Activated CD8-positive, alpha-beta memory T cell treated with anti-CD3 and anti-CD28 coated beads for 1 hour (primary cell): ENCODE measurements at places on chromosomes 1 and 21.

- DNase-seq: no peak
Observed at GRCh38 chr1:214447557-214447871, 103.9 kb downstream of the PTPN14 start.

GRCh38 chr1:112849425-112850033 lies 106.5 kb downstream of the SLC16A1 start:
- DNase-seq: no peak

DNA sequence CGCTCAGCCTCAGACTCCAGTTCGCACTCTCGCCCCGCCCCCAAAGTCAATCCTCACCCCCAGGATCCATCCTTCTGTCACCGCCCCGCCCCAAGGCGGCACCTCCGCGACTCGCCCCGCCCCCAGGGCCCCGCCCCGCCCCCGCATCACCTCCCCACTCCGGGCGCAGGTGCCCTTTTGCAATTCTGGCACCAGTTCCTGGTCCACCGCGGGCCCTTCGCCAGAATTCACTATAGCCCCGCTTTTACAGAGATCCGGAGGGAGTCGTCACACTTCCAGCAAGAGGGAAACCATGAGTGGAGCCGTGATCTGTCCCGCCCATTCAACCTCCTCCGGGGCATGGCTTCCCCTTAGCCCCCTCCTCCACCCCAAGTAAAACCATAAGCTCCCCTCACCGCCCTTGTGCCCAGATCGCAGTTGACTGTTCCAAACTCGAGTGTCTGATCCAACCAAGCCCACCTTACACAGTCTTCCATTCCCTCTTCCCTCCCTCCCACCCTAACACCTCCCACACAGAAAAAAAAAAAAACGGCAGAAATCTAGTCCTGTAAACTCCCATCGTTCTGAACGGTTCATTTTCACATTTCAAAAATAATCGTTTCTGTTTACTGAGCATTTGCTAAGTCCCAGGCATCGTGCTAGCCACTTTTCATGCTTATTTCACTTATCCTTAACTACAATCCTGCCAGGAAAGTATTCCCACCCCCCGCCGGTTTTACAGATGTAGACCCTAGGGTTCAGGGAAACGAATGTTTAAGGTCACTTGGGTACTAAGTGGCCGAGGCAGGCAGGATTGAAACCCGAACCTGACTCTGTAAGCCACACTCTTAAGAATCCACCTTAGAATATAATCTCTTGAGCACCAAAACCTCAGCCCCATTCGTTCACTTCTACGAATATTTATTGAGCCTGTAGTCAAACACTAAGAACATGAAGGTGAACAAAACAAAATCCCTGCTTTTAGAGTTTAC lies 1.3 kb upstream of the DNAJC16 start:
- DNase-seq: no peak

DNA sequence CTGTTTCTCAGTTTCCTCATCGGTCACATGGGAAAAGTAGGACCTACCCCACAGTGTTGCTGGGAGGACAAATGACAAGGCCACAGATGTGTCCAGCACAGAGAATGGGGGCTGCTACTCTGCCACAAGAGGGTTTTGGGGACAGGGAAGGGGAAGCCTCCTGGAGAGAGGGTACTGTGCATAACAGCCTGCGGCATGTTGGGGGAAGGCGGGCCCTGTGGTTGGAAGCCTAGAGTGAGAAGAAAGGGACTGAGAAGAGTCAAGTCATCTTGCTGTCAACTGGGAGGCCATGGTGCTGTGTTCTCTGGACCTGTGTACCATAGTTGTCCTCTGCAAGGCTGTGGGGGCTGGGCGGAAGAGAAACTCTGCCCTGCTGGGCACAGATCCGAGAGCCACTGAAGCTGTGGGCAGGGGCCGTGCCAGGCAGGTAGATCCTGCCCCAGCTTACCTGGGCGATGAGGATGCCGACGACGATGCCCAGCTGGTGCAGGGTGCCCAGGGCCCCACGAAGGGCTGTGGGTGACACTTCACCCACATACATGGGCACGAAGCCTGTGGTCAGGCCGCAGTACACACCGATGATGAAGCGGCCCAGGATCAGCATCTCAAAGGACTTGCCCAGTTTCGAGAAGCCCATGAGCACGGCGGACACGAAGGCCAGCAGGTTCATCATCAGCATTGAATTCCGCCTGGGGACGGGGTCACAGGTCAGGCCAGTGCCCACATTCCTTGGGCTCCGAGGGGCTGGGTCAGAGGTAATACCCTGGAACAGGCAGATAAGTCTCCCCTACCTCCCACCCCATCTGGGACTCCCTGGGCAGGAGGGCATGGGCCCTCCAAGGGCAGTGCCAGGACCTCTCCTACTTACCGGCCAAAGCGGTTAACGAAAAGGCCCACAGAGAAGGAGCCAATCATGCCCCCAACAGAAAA lies 28.2 kb downstream of the SLC2A1 start:
- no peak for DNase-seq

GRCh38 chr1:10519016-10519417 lies 44.3 kb downstream of the PEX14 start:
- DNase-seq: no peak

GRCh38 chr1:163758977-163759670 lies 437.4 kb downstream of the NUF2 start:
- DNase-seq: no peak

- DNase-seq: no peak
Observed at GRCh38 chr1:227845519-227845918, 30.0 kb downstream of the PRSS38 start.

- no peak for DNase-seq
Observed at GRCh38 chr21:34333121-34333739, 30.6 kb upstream of the KCNE2 start.

DNA sequence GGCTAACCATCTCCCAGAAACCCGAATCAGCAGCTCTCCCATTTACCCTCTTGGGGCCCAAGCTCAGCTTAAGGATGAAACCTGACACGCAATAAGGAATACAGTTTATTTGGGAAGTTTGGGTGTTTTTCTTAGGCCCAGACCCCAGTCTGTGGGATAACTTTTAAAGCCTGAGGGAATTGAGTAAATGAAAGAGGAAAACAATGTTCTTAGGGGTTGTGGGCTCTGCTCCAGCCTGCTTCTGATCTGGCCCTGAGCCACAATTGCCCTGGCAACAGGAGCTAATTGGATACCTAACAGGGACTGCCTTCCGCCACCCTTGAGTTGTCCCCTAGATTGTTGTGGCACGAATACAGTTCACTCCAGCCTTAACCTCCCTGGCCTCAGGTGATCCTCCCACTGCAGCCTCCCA lies 20.1 kb downstream of the DYRK3 start:
- no peak for DNase-seq

DNA sequence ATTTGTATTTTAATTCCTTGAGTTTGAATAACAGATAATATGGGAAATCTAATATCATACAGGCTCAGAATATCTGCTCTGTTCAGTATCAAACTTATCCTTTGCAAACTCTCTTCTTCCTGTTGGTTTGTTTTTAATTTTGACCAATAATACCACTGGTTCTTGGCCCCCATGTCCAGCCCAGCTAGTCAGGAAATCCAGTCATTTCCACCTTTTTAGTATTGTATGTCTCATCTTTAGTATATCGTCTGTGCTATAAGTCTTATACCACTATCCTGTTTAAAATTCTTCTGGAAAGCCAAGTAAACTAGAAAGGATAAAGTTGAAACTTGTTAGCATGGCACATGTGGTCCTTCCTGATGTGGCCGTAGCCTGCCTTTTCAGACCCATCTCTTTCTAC lies 10.7 kb downstream of the SCCPDH start:
- no peak for DNase-seq

DNA sequence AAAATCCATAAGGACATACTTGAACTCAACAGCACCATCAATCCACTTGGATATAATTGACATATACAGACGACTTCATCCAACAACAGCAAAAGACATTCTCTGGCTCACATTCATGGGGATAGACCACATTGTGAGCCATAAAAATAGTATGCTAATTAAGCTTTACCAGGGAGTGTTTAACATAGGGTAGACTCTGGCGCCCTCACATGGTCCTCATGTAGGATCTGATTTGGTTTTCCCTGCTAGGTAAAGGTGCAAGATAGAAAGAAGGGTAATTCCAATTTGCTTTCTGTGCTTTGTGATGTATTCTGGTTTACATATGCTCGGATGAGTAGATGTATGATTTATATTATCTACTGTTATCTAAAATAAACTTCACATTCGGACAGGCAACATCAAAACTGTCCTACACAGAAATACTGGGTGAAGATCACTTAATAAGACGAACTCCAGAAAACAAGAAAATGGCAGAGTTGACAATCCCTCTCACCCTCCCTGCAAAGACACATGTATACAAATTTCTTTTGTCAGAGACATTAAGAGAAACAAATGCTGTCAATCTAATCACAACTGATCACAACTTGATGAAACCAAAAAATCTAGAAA lies 27.7 kb downstream of the CR1L start:
- DNase-seq: no peak

DNA sequence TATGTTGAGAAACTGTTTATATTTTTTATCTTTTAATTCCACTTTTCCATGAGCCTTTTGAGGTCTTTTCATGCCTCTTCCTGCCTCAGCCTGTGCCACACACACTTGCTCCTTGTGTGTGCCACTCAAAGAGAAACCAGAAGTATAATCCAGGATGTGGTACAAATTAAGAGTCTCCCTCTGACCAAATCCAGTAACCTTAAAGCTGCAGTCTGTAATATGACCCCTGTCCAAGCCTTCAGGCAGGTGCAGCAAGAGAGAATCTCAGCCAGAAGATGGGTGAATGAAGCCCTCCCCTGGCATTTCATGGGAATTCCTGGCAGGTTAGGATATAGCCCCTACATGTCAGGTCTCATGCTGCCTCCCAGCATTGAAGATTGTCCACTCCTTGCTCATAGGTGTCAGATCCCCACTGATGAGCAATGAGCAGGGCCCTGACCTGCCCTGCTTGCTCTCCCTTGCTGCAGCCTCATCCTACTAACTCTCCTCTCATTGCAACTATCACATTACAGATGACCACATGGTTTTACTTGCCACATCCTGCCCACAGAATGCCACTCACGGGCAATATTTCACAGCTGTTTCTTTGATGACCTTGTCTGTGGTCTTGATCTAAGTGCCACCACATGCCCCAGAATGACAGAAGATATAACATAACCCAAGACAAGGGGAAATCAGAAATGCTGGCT lies 169.3 kb downstream of the SEC16B start:
- no peak for DNase-seq

DNA sequence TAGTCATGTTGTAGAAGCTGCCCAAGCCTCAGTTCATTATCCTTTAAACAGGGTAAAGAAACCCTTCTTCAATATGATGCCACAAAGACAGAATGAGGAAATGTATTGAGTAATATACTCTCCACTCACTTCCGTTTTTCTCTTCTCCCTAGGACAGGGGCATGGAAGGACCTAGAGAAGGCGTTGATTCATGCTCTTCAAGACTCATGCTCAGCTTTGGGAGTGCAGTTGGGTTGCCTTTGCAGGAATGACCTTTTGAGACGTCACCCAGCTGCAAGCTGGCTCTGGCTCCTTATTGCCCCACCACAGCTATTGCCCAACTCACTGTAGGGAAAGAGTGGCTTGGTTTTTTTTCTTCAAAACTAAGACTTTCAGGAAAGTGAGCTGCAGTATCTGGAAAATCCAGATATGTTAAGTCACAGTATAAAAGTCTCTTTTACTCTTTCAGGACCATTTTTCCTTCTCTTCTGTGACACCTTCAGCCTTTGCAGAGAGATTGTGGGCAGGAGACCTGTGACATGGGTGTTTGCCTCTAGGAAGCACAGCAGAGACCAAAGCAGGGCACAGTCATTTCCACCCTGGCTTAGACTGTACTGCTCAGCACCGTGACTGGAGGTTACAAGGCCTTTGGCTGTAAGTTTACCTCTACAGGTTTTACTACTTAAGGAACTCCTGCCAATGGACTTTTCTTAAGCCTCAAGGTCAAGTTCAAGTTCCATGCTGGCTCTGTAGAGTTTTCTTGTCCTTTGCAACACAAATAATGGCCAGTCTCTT lies 39.5 kb downstream of the XCL2 start:
- DNase-seq: no peak

GRCh38 chr1:176998183-176998795 lies 166.2 kb downstream of the ASTN1 start:
- no peak for DNase-seq

DNA sequence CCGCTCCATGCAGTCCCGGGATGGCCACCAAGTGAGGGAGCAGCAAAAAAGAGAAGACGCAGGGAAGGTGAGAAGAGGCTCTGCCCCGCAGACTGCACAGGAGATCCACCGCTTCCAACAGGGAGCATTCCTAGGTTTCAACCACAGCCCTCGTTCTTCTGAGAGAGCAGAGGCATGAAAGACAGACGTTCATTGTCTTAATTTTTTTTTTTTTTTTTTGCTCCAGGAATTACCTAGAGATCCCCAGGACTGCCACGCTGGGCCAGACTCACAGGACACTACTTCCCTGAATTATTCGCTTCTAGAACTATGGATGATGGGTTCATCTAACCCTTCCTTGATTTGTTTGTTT lies 33.2 kb upstream of the VASH2 start:
- DNase-seq: no peak

GRCh38 chr1:109883248-109883955 lies 27.2 kb upstream of the CSF1 start:
- DNase-seq: no peak

GRCh38 chr1:111334169-111334568 lies 43.5 kb downstream of the CHIA start:
- no peak for DNase-seq

GRCh38 chr1:241356519-241357365 lies at the start of gene RGS7:
Gene RGS7, minus strand, starts transcription at chr1:241357205.
- no peak for DNase-seq

GRCh38 chr1:65164633-65165032 lies 16.6 kb downstream of the AK4 start:
- no peak for DNase-seq

- no peak for DNase-seq
Observed at GRCh38 chr1:78070758-78071157, 25.0 kb downstream of the GIPC2 start.

GRCh38 chr1:1567152-1567875 lies 7.3 kb downstream of the SSU72 start:
- no peak for DNase-seq

DNA sequence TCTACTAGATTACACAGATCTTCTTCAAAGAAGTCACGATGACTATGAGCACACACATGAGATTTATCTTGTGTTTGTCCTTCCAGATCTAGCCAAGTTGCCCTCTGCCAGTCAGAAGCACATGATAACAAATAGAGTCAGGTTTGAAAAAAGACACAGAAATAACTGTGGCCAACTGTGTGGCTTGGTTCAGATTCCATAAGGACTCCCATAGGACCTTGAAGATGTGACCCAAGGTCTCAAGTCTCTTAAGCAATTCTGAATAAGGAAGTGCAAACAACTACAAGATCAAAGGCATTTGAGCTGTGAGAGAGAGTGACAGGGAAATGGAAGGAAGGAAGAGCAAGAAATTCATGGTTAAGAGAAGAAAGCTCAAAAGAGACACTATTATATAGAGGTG lies 194.0 kb downstream of the PLPP3 start:
- no peak for DNase-seq

DNA sequence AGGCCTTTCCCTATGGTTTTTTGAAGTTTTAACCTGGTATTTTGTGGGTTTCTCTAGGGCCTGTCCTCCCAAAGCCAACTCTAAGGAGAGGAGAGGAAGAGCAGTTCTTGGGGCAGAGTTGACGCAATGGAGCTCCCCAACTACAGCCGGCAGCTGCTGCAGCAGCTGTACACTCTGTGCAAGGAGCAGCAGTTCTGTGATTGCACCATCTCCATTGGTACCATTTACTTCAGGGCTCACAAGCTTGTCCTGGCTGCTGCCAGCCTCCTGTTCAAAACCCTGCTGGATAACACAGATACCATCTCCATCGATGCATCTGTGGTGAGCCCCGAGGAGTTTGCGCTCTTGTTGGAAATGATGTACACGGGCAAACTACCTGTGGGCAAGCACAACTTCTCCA lies 38.2 kb downstream of the ZBTB40 start:
- no peak for DNase-seq

GRCh38 chr1:20322081-20322824 lies 31.6 kb downstream of the VWA5B1 start:
- no peak for DNase-seq
